ENCODE measurements at places on chromosomes 7 and 10.

DNA sequence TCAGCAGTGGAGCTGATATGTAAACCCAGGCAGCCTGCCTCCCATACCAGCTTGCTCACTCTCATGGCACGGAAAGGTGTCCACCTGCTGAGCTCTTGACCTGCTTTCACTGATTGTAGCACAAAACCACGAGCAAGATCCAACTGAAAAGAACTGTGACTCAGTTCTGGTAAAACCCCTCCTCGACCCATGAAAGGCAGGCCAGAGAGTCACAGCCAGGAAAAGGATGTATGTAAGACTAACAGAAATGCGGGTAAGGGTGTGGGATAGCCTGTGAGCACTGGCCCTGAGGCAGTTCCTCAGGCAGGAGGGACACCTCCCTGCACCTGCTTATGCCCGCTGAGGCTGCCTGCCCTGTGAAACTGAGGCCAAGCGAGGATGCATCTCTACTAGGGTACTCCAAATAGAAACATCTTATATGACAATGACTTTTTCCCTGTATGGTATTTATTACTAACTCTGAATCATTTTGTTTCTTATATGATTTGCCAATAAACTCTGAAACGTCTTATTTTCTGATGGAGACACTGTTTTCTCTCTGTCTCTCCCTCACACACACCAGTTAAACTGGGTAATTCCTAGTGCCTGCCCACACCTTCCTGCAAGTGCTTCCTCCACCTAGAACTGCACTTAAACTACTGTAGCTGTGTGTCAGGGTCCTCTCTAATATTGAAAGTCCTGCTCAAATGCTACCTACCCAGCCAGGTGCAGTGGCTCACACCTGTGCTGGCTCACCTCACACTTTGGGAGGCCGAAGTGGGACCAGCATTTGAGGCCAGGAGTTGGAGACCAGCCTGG lies 73.3 kb upstream of the GHITM start:
- no peak for DNase-seq

- no peak for DNase-seq
Measured at GRCh38 chr10:62839590-62839989, 23.4 kb upstream of the EGR2 start.

DNA sequence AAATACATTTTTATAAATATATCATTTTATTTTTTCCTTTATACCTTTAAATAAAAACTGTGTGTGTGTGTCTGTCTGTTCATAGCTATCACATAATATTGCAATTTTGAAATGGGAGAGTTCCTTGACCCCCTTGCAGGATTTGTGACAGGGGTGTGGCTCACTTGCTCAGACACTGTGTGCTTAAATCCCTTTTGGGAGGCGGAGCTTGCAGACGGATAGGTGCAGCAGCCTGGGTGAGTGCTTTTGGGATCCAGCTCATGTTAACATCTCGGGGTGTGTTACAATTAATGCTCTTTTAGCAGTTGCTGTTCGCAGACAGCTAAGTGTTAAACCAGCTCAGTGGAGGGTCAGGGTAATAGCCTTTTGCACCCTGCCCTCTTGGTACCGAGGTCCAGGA lies 459.8 kb downstream of the IPMK start:
- no peak for DNase-seq

GRCh38 chr7:155358066-155358947 lies 60.6 kb downstream of the INSIG1 start:
- DNase-seq = no peak

DNA sequence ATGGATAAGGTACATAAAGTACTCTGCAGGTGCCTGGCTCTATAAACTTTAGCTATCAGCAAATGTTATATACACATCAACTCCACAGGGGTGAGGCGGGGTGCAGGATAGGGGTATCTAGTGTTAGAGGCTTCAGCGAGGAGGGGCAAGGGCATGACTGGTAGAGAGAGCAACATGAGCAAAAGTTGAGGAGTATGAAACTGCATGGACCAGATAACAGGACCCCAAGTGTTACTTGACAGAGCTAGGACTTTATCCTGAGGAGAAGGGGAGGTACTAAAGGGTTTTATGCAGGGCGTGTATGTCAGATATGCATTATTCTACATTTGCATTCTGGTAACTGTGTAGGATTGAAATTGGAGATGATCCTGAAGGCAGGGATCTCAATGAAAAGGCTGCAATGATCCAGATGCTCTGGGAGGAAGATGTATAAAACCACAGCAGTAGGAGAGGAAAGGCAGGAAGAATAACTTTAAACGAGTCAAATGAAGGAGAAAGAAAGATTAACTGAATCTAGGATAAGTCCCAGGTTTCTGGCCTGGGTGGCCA lies 109.8 kb upstream of the FAM133B start:
- DNase-seq = no peak

DNA sequence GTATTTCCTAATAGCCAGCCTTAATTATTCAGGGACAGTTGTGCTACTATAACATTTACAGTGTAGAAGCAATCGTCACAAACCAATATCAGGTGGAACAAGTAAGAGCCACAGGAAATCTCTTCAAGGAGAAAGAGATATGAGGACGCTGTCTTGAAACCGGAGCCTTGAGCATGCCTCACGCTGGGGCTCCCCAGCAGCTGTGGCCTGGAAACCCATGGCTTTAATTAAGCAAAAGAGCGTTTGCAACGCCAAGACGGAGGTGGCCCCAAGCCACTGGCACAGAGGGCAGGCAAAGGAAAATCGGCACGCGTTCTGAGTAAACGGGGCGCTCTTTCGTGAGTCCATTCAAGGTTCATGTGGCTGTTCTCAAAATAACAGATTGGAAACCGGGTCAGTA lies 84.4 kb downstream of the C10orf90 start:
- no peak for DNase-seq

DNA sequence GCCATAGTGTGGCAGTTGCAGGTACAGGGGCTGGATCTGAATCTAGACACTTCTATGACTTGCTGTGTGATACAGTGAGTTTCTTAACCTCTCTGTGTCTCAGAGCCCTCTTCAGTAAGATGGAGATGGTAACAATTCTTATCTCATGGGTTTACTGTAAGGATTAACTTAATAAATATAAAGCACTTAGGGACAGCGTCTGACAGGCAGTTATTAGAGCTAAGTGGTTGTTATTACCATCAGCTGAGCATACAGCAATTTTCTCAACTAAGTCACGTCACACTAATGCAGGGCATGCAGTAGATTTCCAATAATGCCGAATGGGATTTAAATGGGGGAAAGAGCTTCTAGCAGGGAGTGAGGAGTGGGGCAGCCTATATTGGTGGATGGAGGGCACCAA lies 162.6 kb downstream of the SH2D4B start:
- no peak for DNase-seq

GRCh38 chr7:82945480-82945879 lies 217.2 kb downstream of the PCLO start:
- DNase-seq = no peak

DNA sequence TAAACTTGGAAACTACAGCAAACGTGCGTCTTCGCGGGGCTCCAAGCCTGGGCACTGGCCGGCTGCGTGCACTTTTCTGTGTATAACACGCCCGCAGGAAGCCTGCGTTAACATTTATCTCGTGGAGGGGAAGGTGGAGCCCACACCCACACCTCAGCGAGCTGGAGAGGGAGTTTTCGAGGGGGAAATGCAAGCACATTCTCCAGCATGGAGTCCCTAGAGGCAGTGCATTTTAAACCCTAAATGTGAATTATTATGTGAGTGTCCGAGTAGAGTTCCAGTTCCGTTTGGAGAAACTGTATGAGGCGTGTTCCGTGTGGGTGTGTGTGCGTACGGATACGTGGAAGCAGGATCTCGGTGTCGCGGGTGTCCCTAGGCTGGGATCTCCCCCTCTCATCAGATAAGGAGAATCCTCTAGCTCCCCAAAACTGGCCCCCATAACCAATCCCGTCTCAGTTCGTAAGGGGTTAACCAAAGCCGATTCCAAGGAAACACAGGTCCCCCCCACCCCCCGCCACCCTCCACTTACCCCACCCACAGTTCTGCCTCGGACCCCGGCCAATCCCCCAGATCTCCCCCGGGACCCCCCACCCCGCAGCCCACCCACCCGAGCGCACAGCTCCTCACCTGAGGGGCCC lies 403 bp downstream of the CDK6 start:
- peak; percentile 19 for DNase-seq

DNA sequence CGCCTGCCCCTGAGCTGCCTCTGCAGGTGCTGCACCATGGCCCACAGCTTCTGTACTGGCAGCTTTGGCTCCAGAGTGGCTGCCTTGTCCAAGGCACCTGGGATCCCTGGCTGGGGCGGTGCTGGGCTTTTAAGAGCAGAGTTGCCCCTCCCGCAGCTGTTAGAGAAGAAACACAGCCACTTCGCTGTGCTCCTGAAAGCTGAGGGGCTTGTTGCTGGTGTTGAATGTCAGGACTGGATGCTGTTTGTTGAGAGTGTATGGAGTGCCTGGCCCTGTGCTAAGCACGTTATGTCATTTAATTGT lies 6.2 kb downstream of the FAM241B start:
- DNase-seq = no peak

- DNase-seq = no peak
Measured at GRCh38 chr10:121617176-121617575, 18.9 kb upstream of the FGFR2 start.
